ENCODE measurements at places on chromosomes 4 and X.

GRCh38 chrX:24536551-24536950 is 71.5 kb downstream of the PDK3 start:
- DNase-seq = no peak

DNA sequence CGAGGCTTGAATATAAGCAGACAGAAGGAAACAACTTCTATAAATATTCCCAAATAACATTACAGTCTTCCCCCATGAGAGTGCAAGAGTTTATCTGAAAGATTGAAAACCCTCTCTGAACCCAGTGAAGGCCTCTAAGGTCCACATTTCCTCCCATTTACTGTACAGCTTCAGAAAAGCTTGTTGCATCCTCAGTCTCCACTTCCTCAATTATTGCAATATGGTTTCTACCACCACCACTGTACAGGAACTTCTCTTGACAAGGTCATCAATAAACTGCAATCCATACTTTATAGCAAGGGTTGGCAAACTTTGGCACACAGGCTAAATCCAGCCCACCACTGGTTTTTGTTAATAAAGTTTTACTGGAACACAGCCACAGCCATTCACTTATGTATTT is 239.0 kb downstream of the THOC2 start:
- no peak for DNase-seq

DNA sequence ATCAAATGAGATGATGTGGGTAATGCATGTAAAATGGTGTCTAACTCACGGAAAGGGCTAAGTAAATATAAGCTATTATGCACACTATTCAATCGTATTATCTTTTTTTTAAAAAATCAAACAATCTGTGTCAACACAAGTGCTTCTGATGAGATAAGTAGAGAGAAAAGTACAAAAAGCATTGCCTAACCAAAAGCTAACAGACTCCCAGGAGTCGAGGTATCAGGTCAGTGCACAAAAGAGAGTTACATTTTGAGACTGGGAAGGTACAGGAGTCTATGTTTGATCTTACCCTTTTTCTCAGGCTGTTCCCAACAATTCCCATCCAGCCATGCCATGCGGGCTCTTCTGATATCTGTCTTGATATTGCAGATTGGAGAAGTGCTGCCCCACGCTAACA is 203.3 kb upstream of the ZIC3 start:
- DNase-seq = no peak

DNA sequence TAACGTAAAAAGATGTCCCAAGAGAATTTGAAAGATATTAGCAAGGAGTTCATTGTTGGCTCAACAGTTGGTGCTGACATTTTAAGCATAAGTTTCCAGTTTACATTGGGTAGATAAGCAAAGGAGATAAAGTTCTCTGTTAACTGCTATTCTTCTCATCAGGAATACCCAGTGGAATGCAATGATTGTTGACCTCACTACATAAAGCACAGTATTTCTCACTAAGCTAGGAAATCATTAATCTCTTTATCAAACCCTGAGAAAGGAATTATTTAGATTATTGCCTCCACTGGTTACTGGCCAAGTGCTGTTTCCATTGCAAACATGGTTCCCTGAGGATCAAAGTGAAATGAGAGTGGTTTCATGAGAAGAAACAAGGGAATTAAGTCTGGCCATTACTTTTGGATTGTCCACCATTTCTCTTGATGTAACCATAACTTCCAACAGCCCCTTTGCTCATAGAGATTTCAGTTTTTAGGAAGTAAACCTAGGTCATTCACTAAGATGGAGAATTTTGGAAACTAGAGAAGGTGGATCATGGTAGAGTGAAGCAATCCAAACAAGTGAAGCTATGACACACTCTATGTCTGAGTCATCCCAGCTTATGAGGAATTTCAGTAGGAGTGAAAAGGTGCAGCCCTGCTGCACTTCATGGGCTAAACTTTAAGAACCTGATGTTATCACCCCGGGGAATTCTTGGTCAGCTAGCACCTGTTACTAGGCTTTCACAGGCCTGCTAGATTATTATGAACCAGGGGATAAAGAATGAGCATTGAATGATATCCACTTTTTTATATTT is 163.4 kb downstream of the AREG start:
- DNase-seq = peak; percentile 46

DNA sequence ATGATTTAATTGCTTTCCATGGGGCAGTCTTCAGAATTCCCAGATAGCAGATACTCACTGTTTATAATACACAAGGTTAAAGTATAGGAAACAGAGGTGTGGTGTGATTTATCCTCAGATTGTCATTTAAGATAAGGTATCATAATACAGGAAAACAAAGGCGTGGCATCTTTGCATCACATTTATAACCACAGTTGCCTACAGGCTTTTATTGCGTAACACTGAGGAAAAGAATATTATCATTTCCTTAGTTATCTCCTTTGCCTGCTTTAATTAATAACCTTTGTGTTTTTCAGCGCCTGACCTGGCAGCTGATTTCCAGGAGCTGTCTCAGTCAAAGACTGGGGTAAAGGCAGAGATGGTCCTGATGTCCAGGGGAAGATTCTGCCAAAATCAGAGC is 68.8 kb downstream of the SSX7 start:
- DNase-seq = no peak

- no peak for DNase-seq
Observed at GRCh38 chr4:31237233-31237632, 517.1 kb downstream of the PCDH7 start.

DNA sequence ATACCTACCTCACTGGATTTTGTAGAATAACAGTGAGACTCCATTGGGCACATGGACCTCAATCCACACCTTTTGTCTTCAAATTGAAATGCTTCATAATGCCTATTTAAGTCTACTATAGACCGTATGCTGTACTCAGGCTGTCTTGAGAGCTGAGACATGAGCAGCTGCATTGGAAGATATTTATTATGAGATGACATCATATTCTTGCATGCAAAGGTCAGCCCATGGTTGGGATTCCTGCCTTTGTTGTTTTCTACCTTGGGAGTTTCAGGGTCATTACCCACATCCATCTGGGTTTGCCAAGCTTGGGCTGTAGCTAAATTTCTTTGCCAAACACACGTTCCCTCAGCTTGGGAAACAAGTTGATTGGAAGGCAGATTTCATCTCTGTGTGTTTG is 33.2 kb upstream of the MAMLD1 start:
- DNase-seq = no peak

DNA sequence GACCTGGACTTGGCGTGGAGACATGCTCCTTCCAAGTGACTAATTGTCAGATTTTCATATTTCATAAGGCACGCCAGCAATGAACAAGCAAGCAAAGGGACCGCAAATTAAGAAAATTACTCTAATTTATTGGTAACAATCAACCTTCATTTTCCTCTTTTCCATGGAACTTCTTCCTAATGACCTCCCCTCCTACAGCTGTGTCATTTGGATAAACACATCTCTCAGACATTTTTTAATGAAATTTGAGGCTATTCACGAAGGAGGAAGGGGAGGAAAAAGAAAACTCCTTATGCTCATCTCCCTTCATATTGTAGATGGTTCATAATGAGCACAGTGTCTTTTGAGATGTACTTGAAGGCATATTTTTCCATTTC is 38.6 kb upstream of the TLR3 start:
- DNase-seq = no peak

DNA sequence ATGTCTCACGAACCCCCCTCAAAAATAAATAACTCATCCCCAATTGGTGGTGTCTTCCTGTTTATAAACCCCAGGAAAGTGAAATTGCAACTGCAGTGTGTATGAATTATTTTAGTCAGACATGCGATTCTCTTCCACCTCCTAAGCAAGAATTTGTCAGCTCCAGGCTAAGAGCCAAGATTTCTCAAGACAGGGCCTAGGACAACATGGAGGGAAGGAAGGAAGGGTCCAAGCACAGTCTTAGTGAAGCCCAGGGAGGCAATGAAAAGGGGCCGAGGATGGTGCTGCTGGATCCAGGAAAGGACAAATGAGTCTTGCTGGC is 20.0 kb downstream of the SH3KBP1 start:
- DNase-seq = peak; percentile 77

- peak; percentile 61 for DNase-seq
Observed at GRCh38 chr4:101357751-101358150, 10.4 kb upstream of the PPP3CA start.

DNA sequence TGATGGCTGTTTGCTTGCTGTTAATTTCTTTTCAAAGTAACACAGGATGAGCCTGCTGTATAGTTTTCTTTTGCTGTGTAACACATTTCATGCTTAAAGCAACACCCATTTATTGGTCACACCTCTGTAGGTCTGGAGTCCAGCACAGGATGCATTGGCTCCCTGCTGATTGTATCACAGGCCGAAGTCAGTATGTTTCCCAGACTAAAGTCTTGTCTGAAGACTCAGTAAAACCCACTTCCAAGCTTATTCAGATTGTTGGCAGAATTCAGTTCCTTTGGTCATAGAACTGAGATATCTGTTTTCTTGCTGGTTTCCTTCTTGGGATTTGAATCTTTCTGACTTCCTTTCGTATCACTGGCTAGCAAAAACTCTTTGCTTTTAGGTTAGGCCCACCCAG is 54.3 kb downstream of the LRP2BP start:
- no peak for DNase-seq

DNA sequence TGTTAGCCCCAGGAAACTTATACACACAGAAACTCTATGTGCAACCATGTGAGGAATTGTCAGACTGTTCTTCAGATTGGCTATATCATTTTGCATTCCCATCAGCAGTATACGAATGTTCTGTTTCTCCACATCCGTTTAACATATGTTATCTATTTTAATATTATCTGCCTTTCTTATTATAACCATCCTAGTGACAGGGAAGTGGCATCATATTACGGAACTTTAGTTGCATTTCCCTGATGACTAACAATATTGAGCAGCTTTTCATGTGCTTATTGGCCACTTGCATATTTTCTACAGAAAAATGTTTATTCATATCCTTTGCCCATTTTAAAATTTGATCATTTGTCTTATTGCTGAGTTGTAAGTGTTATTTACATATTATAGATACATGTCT is 36.5 kb upstream of the IL15 start:
- DNase-seq = no peak

- no peak for DNase-seq
Observed at GRCh38 chr4:135545616-135546317, 1344.2 kb upstream of the PABPC4L start.

GRCh38 chrX:148269513-148269912 is 230.9 kb upstream of the AFF2 start:
- no peak for DNase-seq

GRCh38 chrX:154660541-154660940 is 7.2 kb upstream of the CTAG2 start:
- DNase-seq = no peak

GRCh38 chrX:154063234-154063633 is 34.3 kb downstream of the MECP2 start:
- DNase-seq = no peak

DNA sequence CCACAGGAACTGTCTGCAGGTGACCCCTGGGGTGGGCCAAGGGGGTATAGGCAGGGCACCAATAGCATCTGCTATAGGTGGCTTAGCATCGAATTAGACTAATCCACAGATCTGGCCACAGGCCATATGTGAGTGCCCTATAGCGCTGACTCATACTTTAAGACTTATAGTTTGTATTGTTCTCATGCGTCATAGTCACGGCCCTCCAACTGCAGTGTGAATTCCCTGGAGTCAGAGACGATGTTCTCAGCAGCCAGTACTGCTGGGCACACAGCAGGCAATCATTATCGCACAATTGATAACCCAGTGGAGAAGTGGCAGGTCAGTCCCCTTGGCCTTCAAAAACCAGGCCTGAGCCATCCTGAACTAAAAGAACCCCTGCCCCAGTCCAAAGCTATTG is 58.1 kb downstream of the ADGRG2 start:
- no peak for DNase-seq

- no peak for DNase-seq
Observed at GRCh38 chr4:10302096-10302495, 155.1 kb downstream of the ZNF518B start.

- DNase-seq = no peak
Observed at GRCh38 chr4:28001698-28002097, 1141.1 kb downstream of the STIM2 start.

DNA sequence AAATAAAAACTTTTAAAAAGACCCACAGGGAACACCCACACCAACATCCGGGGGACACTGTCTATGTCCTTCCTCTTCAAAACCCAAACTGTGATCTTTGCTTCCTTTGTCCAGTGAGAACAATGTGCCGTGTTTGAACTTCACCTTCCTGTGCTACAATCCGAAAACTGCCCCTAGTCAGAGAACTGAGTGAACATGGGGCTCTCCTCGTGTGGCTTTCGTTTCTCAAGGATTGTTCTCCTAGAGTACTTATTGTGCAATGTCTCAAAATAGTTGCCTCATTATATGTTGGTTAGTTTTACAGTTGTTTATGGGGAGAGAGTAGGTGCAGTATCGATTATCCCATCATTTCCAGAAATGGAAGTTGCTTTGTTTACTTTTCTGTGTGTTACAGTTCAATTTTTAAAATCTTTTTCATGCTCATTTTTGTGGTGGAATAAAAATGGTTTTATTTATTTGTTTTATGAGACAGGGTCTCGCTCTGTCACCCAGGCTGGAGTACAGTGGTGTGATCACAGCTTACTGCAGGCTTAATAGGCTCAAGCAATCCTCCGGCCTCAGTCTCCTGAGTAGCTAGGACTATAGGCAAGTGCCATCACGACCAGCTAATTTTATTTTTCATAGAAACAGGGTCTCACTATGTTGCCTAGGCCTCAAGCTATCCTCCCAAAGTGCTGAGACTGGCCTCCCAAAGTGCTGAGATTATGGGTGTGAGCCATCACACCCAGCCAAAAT is 29.9 kb downstream of the RBMX start:
- peak; percentile 56 for DNase-seq

- peak; percentile 47 for DNase-seq
Observed at GRCh38 chr4:56684320-56685050, 3.4 kb upstream of the HOPX start.

- DNase-seq = peak; percentile 55
Observed at GRCh38 chr4:126916049-126916625, 716.6 kb upstream of the INTU start.

DNA sequence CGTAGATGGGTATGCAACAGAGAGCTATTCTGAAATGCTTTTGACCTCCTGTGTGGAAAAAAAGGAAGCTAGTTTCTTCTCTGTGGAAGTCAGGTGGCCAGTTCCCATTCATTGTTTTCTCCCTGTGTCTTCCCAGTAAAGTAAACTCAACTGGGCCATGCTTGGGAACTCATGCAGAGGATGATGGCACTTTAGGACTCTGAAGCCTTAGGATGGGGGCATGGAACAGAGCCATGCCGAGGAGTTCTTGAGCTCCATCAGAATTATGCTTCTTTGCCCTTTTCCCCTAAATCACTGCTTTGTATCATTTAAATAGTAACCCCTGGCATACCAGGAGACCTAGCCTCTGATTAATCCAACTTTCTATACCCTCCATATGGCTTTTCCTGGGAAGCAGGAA is 3.2 kb downstream of the TMEM164 start:
- no peak for DNase-seq

- peak; percentile 23 for DNase-seq
Observed at GRCh38 chr4:152398060-152398459, 137.8 kb downstream of the FBXW7 start.

DNA sequence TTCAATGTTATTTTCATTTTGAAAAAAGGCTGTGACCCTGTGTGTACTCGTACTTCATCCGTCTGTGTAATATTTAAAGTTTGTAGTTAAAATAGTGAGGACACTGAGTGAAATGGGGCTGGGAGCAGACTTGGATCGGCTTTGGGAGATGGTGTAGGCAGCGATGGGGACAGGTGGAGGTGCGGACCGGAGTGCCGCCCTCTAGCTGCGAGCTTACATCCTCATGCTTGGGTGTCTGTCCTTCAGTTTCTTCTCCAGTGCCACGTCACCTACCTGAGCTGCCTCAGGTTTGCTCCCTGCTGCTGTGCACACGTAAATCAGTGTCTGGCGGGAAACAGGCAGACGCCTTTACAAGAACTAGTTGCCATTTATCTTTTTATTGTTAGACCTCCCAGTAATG is 146.1 kb downstream of the GPR143 start:
- no peak for DNase-seq
